Fibroblast of villous mesenchyme (primary cell): ENCODE measurements at places on chromosomes 7 and 10.
A peak's percentile ranks its signal among the peaks of the same experiment; 100 is the strongest.

- no peak for DNase-seq
Observed at GRCh38 chr10:83927166-83927565, 212.1 kb upstream of the GHITM start.

DNA sequence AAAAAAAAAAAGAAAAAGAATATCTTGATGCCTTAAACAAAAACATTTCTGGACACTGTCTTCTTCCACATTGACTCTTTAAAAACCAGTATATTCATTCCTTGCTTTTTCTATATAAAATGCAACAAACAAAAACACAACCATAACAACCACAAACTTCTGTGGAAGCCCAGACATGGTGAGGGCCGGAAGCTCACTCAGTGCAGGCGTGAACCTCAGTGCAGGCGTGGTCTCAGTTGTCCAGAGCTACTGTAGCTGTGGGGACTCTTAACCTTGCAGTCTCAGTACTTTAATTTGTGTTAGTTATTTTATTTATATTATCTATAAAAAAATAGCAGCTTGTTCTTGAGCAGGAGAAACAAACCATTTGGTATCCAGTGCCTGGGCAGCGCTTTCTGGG is 131.8 kb downstream of the DOCK1 start:
- DNase-seq, result no peak

DNA sequence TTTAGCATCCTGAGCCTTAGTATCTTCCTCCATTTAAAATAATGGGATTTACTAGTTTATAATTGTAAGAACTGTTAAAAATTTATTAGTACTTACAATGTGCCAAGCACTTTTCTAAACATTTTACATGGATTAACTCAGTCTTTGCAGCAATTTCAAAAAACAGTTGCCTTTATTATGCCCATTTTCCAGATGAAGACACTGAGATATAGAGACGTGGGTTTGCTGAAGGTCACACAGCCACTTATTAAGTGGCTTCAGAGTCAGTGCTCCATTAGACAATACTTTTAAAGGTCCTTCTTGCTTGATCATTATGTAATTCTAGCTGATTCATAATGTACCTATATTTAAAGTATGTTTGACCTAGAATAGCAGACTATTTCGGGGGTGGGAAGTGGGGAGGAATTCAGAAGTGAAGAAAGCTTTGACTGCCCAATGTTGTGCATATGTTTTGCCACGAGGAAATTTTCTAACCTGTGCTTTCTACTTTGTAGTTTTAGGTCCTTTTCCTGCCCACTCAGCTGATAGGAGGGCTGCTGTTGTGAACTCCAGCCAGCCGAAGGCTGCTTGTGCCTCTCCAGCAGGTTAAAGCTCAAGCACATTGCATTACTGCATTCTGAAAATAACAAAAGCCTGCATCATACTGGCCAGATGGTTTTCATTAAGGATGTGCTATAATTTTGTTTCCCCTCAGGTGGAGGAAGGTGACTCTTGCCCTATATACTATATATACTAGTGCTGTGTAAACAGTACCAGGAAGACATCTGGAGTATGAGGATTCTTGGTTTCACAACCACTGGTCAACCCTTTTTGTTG is 4.3 kb downstream of the PLEKHA8 start:
- DNase-seq, result peak; percentile 86

DNA sequence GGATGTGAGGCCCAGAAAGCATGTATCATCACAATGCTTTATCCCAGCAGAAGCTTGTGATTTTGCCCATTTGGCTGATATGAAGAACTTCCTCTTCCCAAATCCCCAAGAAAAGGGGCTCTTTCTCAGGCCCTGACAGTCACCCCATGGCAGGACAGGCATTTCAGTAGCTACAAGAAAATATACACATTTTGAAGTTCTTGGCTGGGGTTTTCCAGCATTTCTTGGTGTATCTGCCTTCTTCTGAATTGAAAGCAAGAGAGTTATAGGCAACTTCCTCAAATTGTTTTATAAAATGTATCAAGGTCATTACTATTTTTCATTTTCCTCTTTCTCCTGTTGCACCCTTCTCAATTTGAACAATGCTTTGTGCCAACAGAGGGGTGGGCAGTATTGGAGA is 63.3 kb upstream of the PDLIM1 start:
- DNase-seq, result no peak

GRCh38 chr7:38775506-38776175 is 133.3 kb downstream of the VPS41 start:
- no peak for DNase-seq

DNA sequence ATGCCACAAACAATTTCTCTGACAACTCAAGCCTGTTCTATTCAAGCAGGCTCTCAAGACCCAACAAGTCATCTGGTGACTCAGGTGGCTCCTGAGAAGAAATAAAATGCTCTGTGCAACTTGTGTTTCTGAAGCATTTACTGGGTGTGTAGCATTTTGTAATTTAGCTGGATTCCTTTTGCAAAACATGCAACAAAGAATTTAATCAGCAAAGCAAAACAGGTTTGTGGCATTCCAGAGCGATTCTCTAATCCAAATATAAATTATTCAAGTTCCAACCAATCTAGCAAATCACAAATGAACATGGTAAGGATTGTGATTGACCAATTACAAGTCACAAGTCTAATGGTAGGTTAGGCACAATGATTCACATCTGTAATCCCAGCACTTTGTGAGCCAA is 39.8 kb upstream of the C10orf67 start:
- DNase-seq, result no peak

DNA sequence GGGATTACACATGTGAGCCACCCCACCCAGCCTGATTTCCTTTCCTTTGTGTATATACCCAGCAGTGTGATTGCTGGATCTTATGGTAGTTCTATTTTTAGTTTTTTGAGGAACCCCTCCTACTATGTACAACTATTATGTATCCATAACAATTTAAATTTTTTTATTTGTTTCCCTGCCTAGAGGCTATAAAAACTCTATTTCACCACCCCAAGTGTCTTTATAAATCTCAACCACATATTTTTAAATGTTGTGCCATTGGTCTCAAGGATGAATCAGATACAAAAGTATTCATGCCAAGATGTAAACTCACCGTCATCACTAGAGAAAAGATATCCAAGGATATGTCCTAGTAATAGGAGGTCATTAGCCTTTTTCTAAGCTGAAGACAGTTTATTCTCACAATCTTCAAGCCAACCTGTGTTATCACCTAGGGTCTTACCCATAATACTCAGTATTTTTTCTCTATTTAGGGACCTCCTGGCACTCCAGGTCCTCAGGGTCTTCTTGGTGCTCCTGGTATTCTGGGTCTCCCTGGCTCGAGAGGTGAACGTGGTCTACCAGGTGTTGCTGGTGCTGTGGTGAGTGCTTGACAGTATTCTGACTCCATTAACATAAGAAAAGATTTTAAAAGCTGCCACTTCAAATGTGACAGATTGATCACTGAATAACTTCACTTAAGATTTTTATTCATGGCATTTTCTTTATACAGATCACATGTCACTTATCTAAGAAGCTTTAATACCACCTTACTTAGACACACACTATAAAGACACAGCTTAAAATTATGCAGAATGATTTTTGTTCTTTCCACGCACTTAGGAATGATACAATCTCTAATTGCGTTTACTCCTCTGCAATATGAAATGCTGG is 29.4 kb downstream of the COL1A2 start:
- DNase-seq, result peak; percentile 80

GRCh38 chr7:99898836-99899235 is 20.5 kb downstream of the TRIM4 start:
- DNase-seq, result no peak

DNA sequence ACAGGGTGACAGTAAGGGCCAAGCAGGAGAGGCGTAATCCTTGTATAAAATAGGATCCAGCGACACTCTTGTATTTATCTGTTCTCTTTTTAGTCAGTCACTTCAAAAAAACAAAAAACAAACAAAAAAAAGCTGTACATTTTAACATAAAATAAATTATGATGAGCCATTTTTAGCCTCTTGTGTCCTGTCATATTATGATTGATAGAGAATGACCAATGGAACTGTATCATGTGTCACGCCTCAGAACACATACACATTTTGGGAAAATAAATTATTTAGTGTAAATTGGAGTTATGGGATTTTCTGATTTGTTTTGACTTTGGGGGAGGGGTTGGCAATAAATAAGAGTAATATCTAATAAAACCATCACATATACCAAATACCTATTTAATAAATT is 79.3 kb upstream of the SAMD8 start:
- no peak for DNase-seq

- no peak for DNase-seq
Observed at GRCh38 chr7:140426130-140426529, 22.3 kb downstream of the RAB19 start.

DNA sequence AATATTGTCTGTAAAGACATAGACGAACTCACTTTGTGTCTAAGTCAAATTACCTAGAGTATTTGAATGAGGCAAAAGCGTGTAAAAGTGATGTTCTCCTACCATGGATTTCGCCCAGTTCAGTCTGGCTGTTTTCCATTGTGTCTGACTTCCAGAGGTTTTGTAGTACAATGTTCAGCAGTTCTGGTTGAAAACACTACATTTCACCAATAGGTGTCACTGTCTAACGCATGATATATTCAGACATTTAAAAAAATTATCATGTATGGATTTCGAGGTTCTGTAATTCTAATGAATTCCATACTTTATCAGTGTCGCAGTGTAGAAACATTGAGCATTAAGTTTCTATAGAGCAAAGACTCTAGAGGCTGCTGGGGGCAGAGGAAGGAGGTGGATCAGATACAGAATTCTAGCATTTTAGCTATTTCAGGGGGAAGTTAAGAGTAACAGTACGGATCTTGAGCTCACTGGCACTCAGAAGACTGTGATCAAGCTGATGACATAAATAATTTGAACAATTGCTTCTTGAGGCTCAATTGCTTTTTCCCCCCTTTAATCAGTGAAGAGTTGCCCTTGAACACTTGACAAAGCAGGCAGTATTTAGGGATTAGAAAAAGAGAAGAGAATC is 196.9 kb upstream of the RHOBTB1 start:
- peak; percentile 80 for DNase-seq

DNA sequence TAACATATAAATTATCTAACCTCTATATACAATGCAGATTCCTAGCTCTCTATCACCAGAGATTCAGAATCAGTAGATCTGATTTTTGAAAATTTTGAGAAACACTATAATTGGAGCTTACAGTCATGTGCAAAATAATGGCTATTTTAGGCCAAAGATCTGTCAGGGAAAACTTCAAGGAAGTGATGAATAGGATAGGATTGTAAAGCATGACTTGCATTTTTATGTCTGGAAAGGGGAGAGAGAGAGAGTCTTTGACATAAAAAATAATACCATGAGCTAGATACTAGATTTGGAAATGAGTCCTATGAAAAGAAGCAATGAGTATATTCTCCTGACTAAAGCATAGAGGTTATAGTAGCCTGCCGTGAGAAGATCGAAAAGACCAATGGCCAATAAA is 181.1 kb downstream of the SDHAF3 start:
- peak; percentile 15 for DNase-seq

- peak; percentile 12 for DNase-seq
Observed at GRCh38 chr10:63765126-63765525, 243.9 kb downstream of the REEP3 start.

DNA sequence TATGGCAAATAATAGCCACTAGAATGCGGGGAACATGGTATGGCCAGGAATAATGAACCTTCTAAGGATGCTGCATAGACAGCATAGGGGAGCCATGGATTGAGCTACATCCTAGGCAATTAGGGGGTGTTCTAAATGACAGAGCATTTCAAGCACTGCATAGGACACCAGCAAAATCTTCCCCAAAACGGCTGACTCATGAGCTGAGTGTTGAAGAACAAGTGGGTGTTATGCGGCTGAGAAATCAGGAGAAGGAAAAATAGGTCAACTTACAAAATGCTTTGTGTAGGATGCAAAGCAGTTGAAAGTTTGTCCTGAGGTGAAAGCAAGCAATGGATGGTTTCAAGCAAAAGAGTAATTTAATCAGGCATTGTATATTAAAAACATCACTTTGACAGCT is 1023.5 kb upstream of the C7orf33 start:
- DNase-seq, result no peak

- DNase-seq, result no peak
Observed at GRCh38 chr10:98423691-98424120, 8.7 kb upstream of the PYROXD2 start.

DNA sequence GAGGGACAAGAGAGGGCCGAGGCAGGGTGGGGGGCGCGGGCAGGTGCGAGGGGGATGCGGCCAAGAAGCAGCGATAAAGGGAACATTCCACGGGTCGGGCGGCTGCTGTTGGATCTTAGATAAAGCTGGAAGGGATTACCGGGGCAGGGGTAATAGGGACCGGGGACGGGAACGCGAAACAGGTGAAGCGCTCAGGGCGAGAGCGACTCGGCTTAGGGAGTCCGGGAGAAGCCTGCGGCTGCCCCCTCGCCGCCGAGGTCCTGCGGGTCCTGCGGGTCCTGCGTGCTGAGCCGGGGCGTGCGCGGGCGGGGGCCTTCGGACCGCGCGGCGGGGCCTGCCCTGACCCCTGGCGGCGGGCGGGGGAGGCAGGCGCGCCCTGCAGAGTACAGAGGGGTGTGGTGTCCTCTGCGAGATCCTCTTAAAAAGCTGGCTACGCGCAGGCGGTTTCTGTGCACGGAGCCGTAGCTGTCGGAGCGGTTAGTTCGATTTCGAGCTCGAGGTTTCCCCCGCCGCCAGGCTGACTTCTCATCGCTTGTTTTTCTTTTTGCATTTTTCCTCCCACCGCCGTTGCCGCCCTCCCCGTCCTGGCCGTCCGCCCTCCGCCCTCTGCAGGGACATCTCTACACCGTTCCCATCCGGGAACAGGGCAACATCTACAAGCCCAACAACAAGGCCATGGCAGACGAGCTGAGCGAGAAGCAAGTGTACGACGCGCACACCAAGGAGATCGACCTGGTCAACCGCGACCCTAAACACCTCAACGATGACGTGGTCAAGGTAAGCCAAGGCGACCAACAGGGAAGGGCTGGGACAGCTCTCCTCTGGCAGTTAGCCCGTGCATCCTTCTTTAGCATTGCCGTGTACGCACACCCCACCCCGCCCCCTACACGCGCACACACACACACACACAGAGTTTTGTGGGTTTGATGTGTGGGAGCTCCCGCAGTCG is 1.4 kb downstream of the CAV1 start:
- DNase-seq, result peak; percentile 89

DNA sequence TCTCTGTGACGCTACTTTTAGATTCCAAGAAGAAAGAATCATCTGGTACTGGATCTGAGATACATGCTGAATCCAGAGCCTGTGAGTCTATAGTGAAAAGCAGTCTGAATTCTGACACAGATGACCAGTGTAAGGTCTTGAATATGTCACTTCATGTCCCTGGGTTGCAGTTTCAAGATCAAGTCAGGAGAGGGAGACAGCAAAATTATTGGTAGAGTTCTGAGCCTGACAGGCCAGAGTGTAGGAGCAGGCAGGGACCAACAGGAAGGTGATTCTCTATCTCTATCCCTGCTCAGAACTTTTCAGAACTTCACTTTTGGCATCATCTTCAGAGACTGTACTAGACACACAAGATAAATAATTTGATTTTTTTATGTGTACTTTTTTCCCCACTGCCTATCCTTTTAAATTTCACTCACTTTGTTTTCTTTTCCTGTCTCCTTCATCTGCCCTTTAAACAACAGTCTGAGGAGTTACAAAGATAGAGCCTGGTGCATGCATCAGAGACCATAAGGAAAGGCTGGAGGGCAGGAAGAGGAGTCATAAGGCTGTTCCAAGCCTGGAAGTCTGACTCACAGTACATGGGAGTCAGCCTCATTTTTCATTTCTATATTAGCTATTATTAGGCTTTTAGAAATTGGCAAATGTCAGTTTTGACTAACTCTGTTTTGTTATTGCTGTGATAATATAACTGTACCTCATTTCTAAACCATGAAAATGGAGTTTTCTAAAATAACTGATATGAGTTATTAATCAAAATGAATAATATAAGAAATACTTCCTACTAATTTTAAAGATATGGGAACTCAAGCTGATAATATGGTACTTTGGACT is 120.2 kb upstream of the TMEM229A start:
- DNase-seq, result peak; percentile 29
